Endothelial cell of umbilical vein (primary cell): ENCODE measurements at places on chromosomes 3 and 15. TPM values are rescaled to one million over a fixed set of nuclear protein-coding genes. Genes with fewer than 3 reads are reported as not detected.

SLC15A2 gene
- 0.11 and 0.60 TPM in 2 replicates for total RNA-seq

ACP3 gene
- total RNA-seq: not detected in 2 replicates

DNA sequence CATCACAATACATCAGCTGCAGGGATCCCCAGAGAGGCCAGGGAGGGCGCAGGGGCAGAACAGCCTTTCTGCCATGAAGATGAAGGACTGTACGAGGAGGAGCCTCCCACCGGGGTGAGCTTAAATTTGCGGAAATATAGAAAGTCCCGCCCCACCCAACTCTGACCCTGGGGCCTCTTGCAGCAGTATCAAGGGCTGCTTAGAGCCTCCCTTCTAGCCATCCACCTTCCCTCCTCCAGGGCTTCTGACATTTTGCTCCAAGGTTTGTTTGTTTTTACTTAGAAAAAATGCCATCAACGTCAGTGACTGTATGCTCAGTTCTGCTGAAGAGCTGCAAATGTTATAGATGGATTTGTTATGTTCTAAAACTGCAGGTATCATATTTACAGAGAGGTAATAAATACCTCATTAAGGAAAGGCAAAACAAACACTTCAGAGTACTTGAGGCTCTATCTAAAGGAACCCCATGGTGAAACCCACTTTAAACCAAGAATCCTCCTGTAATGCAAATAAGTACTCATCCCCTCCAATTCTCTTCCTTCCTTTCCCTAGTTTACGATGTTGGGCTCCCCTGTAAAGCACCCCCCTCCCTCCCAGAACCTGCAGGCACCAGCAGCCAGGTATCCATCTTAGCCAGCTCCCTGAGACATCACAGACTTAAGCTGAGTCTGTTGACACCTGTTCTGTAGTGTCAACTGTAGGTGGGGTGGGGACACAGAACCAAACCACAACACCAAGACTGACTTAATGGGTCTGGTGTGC lies 30.5 kb downstream of the RFTN1 start:
- DNase-seq: no peak

DNA sequence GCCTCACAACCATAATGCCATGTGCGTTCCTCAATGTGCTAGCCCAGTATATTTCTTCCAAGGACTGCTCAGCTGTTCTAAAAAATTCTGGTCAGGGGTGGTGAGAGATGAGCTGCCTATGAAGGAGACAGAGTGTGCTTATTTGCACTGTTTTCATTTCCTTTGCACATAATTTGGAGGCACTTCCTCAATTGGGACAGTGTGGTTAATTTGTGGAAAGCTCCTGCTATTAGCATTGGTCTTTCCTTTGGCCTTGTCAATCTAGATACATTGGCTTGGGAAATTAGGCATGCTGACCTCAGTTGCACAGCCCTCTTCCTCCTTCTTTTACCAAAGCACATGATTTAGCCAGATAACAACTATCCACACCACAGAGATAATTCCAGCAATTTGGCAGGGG lies 9.4 kb downstream of the FAM81A start:
- DNase-seq: no peak

- no peak for DNase-seq
Measured at GRCh38 chr15:90839187-90840071, 29.0 kb upstream of the FURIN start.

DNA sequence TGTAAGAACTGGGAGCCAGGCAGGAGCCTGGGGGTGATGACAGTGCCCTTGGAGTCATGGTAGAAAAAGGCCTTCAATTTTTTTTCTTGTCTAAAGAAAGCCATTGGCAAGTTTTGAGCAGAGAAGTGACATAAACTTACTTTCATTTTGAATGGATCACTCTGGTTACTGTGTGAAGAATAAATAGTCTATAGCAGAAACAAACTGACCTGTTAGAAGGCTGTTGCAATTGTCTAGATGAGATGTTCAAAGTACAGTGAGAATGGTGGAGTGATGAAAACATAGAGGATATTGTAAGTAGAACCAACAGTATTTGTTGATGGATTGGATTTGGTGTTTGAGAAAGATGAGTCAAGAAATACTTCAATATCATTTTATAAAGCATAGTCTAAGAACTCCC lies 439.9 kb downstream of the TBL1XR1 start:
- no peak for DNase-seq

DNA sequence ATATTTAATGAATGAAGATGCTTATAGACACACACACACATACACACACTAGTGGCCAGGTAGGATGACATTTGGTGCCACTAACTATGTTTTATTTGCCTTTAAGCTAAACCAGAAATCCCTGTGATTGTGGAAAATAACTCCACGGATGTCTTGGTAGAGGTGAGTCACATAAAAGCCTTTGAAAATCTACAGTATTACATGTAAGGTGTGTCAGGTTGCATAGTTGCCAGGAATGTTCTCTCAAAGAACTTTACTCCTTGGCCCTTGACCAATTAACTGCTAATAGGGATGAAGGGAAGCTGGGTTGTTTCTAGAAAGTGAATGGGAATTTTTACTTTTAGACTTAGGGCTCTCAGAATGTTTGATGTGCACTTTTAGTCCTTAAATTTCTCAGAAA lies 9.9 kb downstream of the ZBED2 start:
- no peak for DNase-seq

- no peak for DNase-seq
Measured at GRCh38 chr3:156469456-156469855, 85.5 kb downstream of the SSR3 start.

DNA sequence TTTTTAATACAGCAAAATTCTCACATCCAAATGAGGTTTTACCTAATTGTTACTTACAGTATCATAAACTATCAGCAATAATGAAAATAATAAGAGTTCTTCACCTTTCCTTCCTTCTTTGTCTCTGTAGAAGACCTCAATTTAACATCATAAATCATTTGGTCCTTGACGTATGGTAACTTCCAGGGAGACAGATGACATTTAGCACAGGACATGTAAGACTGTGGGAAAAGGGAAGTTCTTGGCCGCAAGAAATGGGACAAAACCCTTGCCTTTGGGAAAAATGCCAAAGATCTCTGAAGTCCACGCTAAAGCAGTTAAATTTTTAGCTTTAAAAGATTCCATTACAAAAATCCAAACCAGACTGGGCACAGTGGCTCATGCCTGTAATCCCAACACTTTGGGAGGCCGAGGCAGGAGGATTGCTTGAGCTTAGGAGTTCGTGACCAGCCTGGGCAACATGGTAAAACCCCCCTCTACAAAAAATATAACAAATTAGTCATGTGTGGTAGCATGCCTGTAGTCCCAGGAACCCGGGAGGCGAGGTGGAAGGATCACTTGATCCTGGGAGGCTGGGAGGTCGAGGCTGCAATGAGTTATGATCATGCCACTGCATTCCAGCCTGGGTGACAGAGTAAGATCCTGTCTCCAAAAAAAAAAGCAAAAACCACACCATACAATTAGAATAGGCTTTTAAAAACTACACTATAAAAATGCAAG lies 8.8 kb downstream of the PTPN9 start:
- no peak for DNase-seq

DNA sequence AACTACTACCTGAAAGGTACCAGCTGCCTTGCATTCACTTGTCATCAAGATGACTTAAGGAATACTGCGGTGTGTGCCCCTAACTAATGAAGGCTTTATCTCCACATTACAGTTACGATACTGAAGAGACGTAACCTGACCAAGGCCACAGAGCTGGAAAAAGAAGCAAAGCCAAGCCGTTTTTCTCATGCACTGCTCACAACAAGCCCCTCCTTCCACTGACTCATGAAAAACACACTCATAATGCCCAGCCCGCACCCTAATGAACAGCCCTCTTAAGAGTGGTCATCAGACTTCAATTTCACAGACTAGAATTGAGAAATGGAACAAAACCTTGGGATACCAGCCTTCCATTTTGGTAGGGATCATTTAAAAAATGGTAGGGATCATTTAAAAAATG lies 11.6 kb downstream of the PSMD6 start:
- DNase-seq: peak; percentile 10
